SJCRH30 (cell line): ENCODE measurements at places on chromosomes 7 and 10.

DNA sequence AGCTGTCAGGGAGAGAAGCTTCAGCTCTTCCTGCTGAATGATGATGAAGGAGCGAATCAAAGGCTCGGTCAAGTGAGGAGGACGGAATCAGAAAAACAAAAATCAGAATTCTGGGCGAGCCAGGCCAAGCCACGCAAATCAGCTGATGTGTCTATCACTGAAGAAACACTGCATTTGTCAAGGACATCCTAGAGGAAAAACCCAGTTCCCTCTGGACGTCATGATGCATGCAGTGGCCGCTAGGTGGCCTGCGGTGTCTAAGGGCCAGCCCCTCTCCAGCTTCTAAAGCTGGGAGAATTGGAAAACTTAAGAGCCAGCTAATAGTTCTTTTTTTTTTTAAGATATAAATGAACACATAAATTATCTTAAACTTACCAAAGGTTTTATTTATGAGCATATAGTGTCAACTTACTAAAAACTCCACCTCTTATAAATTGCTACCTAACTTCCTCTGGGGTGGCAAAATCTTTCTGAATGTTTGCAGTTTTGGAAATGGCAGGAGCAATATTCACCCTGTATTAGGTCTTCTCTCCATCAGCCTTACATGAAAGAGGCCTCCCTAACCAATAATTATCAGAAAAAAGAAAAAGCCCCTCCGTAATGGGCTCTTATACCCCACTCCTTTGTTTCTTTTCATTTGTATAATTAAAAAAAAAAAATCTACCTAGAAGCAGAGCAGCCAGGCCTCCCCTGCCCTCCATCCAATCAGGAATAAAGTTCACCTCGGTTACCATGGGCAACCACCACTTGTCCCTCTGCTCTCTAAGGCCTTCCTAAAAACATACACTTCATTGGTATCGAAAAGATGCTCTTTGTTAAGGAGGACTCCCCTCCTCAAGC, 186.8 kb downstream of the USP6NL start:
- peak; percentile 80 for DNase-seq

- no peak for DNase-seq
Observed at GRCh38 chr7:6546498-6547251, 4.6 kb downstream of the GRID2IP start.

- no peak for DNase-seq
Observed at GRCh38 chr10:122307669-122308416, 36.7 kb downstream of the BTBD16 start.

GRCh38 chr10:97229322-97230015, 43.7 kb upstream of the SLIT1 start:
- DNase-seq, result no peak

GRCh38 chr7:113199841-113200240, 81.5 kb upstream of the SMIM30 start:
- peak; percentile 23 for DNase-seq

DNA sequence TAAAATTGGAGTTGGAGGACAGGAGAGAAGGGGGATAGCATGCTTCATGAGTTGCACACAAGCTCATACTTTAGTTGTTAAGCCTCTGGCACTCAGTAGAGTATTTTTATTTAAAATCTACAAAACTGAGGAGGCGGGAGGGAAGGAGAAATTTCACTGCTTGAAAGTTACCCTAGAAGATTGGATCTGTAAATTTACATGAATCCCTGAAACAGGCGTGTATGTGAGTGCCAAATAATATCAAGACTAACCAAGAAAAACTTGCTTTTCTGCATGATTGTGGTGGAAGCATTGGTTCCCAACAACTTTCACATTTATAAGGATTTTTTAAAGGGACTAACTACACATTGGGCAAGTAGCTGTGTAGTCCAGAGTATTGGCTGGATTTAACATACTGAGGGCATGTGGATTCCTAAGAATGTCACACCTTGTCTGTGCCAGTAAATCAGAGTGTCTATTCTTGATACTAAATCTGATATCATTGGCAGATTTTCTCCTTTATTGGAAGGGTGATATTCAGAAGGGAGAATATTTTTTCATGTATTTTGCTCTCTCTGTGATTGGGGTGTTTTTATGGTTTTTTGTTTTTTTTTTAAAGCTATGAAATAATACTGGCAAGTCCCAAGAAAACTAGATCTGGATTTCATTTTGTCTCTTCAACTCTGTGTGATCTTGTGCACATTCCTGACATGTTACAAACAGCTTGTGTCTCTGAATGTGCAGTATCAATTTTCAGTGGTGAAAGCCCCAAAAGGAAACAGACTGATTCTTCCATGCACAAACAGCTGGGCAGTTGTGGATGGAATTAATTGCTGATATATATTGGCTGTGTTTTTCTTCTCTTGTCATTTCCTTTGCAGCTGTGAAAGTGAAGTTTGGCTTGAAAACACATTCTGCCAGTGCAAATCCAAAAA, 67.2 kb downstream of the ADD3 start:
- peak; percentile 53 for DNase-seq

GRCh38 chr10:4622384-4622783, 203.6 kb upstream of the AKR1E2 start:
- DNase-seq, result no peak

DNA sequence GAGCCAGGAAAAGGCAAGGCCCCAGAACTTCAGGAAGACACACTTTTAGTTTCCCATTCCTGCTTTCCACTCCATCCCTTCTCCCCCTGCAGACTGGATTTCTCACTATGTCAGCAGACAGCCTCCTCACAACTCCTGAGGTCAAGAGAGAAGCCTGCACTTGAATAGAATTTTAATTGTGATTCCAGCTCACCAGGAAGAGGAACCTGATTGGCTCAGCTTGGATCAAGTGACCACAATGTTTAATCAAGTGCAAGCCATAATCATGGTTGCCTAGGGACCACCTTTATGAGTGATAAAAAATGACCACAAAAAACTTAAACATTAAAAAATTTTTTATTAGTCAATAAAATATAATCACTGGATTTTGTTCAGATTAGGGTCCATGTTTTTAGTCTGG, 244.7 kb upstream of the RHOBTB1 start:
- DNase-seq, result no peak

GRCh38 chr7:1698201-1698600, 28.1 kb downstream of the ELFN1 start:
- DNase-seq, result no peak

- no peak for DNase-seq
Observed at GRCh38 chr7:122298618-122299017, 5.9 kb downstream of the FEZF1 start.

- DNase-seq, result no peak
Observed at GRCh38 chr7:36368496-36368895, 21.2 kb upstream of the ANLN start.

GRCh38 chr10:47376522-47377220, 7.4 kb downstream of the ZNF488 start:
- DNase-seq, result no peak

DNA sequence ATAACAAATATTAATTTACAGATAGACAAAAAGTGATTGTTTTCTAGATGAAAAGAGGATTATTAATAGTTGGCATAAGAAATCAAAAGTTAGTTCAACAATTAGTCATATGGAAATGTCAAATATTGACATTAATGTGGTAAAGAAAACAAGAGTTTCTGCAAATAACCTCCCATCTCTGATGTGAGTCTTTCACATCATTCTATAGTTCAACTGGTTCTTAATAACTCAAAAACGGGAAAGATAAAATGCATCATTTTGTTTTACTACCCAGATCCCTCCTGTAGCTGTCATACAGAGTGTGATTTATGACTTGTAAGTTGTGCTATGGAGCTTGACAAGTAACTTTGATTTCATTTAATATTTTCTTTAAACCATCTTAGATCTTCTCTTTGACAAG, 594.8 kb downstream of the ZWINT start:
- no peak for DNase-seq

- no peak for DNase-seq
Observed at GRCh38 chr7:71784180-71784579, 628.0 kb downstream of the CALN1 start.

- DNase-seq, result no peak
Observed at GRCh38 chr7:97298561-97298960, 181.1 kb downstream of the SDHAF3 start.

DNA sequence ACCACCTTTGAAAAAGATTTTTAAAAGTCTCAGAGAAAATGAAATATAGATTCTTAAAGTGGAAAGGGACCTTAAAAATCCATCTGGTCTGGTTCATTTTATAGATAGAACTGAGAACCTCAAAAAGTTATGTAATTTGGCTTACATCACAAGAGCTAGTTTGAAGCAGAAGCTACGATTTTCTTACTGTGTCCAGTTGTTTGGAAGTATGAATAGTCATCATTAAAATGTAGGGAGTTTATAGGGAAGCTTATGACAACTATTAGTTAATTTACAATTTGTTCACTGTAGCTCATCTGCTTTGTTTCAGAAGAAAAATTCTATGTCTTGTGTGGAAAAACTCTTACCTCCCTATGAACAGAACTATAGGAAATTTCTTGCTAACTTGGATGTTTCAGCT, 26.9 kb downstream of the ZEB1 start:
- no peak for DNase-seq

DNA sequence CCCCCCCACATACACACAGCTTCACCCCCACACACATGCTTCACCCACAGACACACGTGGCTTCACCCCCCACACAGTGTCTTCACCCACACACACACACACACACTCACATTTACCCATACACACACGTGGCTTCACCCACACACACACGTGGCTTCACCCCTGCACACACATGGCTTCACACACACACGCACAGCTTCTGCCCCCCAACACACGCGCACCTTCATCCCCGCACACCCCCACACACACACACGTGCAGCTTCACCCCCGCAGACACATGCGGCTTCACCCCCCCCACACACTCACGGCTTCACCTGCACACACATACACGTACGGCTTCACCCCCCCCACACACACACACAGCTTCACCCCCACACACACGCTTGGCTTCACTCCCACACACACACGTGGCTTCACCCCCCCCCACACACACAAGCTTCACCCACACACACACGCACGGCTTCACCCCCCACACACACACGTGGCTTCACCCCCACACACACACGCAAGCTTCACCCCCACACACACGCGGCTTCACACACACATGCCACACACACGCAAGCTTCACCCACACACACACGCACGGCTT, 82.4 kb downstream of the NKX6-2 start:
- DNase-seq, result no peak

GRCh38 chr7:106279425-106280197, 5.2 kb downstream of the NAMPT start:
- DNase-seq, result no peak

GRCh38 chr7:18698258-18698734, 202.7 kb downstream of the HDAC9 start:
- no peak for DNase-seq

GRCh38 chr10:113300201-113300600, 252.7 kb upstream of the HABP2 start:
- no peak for DNase-seq

GRCh38 chr10:113247050-113247449, 297.0 kb downstream of the TCF7L2 start:
- DNase-seq, result no peak

GRCh38 chr7:47268851-47269836, 312.8 kb downstream of the TNS3 start:
- DNase-seq, result peak; percentile 20

- DNase-seq, result no peak
Observed at GRCh38 chr7:19610194-19610943, 98.5 kb downstream of the POLR1F start.

- DNase-seq, result no peak
Observed at GRCh38 chr10:69434926-69435325, 16.3 kb upstream of the TSPAN15 start.

GRCh38 chr7:150567871-150568301, 696 bp downstream of the GIMAP4 start:
- DNase-seq, result no peak

DNA sequence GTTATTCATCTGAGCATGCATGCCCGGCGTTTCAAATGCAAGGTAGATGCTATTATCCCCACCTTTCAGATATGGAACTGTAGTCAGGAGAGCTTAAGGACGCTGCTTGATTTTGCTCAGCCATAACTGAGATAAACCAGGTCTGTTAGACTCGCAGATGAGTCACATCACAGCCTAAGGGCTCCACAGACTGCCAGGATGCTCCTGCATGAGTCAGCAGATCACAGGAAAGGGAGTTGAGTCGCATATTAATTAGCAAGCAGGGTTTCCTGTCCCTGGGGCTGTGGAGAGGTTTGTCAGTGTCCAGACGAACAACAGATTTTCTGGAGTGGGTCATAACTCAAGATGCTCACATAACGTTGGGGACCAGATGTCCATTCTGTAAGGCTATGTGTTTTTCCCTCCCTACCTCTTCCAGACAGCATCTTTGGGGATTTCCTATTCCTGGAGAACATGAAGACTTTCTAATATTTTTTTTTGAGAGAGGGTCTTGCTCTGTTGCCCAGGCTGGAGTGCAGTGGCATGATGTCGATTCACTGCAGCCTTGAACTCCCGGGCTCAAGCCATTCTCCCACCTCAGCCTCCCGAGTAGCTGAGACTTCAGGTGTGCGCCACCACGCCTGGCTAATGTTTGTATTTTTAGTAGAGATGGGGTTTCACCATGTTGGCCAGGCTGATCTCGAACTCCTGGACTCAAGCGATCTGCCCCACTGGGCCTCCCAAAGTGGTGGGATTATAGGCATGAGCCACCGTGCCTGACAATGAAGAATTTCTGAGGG, 36.7 kb downstream of the PFKFB3 start:
- peak; percentile 79 for DNase-seq

DNA sequence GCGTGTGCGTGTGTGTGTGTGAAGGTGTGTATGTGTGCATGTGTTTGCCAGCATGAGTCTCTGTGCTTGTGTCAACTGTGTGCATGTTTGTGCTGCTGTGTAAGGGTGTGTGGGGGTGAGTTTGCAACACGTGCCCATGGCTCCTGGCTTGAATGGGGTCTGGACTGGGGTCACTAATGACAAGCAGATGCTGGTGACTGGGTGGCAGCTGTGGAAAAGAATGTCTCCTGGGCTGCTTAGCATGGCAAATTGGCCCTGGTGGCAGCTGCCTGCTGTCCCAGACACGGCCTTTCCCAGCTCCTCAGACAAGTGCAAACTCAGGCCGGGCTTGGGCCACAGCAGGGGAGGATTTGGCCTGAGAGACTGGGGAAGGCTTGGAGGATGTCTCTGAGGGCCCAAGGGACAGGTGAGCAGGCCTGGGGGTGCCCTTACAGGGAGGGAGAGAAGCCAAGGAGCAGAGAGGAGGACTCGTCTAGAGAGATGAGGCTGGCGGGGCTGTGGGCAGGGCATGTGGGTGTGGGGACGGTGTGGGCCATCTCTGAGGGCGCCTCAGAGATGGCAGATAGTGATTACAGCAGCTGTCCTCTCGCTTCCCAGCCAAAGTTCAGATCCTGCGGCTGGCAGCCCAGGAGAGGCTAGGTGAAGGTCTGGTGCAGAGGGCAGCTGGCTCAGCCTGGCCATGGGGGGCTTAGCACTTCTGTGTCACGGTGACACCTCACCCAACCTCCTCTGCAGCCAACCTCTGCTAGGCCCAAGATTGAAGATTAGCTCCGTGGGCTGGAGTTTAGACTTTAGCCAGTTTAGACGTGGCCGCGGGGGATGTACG, 1.5 kb downstream of the AQP1 start:
- DNase-seq, result peak; percentile 86

GRCh38 chr7:17007841-17008240, 126.1 kb upstream of the AGR3 start:
- no peak for DNase-seq

GRCh38 chr10:132306343-132306685, 1.4 kb downstream of the STK32C start:
- no peak for DNase-seq
